Progenitor cell of endocrine pancreas (in vitro differentiated cells): ENCODE measurements at places on chromosomes 5 and 9. TPM values are rescaled to one million over a fixed set of nuclear protein-coding genes. Genes with fewer than 3 reads are reported as not detected.

The TNFSF8 gene
- not detected in 2 replicates for total RNA-seq

The SLC36A2 gene
- total RNA-seq, result not detected in 2 replicates

DNA sequence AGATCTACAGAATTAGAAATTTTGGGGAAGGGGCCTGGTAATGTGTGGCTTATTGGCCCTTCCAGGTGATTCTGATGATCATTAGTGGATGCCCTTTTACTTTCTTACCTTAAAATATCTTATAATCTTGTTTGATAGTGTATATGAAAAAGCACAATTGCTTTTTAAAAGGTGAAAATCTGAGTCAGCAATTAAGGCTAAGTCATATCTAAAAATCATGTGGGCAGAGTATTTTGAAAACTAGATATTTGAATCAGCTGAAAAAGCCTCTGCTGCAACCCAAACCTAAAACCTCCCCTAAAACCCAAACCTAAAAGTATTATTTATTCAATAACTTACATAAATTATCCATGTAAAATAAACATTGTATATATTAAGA, 359.8 kb downstream of the PDE4D start:
- no peak for DNase-seq

GRCh38 chr5:178420354-178420781, 169.8 kb downstream of the COL23A1 start:
- DNase-seq, result no peak

GRCh38 chr5:133383580-133383939, 228.8 kb downstream of the FSTL4 start:
- no peak for DNase-seq

DNA sequence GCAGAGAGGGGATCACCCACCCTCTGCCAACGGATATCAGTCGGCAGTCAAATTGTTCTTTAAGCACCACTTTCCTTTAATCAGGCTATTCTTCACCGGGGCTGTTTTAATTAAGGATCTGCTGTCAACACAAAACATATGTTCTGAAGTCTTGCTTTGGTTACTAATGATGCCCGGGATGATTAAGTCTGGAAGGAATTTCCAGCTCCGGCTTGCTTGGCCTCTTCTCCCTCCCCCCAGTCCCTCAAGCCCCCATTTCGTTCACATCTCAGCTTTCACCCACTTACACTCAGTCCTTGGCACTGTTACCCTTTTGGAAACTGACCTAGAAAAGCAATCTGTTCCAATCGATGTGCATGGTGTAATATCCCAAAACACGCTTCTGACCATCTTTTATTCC, 74.7 kb downstream of the MSX2 start:
- no peak for DNase-seq

DNA sequence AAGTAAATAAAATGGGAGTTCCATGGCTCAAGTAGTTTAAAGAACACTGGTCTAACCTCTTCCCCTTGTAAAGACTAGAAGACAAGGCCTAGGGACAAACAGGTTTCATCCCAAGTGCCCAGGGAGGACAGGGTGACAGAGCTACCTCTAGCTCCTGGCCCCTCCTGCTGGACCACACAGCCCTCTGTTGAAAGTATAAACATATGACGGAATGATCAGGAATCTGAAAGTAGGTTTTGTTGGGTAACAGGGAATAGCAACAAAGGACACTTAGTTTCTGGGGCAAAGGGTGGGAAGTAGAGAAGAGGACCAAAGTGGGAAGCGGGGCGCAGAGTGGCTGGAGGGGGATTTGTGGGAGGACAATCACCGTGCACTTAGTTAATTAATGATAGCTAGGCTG, 67.0 kb upstream of the DAB2IP start:
- DNase-seq, result no peak

DNA sequence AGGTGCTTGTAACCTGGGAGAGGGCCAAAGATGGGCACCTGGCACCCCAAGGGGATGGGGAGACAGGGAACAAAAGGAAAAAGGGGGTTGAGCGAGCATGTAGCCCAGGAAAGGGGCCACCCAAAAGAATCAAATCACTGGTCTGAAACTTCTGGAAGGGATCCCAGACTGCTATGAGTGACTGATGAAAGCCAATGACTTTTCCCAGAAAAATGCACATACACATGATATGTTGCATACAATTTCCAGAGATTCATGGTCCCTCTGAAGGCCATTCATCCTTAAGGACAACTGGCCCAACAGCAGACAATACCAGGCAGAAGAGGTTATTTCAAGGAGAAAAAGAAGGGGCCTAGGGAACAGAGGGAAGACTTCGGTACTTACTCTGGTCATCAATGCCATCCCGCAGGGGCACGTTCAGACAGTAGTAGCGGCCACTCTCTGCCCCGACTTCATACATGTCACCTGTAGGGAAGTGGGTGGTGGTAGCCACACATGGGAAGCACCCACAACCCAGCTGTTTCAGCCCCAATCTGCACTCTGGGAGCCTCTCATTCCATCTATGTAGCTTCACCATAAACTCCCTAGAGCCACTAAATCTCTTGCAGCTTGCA, 8.4 kb downstream of the HDAC3 start:
- DNase-seq, result no peak

GRCh38 chr5:8081179-8081578, 212.2 kb downstream of the MTRR start:
- DNase-seq, result no peak
